AG10803 (cell line): ENCODE measurements at places on chromosomes 3 and 15.

DNA sequence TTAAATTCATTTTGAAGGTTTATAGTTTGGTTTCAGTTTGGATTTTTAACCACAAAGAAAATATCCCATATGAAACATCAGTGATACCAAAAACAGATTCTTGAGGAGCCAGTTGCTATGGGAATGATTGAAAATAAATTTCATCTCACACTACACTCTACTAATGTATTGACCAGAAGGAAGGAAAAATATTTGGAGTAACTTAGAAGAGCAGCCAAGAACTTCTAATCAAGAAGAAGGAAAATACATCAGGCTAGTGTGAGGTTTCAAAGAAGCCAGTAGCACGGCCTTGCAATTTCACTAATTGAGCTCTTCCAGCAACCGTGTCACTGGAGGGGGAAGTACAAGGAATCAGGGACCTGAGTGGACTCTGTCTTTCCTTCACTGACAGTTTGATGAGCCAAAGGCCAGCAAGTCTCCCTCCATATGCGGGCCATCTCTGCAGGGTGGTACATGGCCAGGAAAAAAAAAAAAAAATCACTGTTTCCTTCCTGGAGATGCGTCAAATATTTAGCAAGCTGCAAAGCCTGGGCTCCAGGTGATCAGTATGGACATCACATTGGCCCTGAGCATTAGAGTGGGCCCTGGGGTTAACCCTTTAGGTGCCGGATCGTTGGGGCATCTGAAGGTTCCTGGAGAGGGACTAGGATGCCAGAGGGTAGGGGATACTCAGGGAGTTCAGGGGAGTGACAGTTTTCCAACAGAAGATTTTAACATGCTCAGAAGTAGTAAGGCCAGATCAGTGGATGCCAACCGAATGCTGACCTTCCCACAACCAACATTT lies 37.1 kb downstream of the SLC12A8 start:
- DNase-seq: no peak

DNA sequence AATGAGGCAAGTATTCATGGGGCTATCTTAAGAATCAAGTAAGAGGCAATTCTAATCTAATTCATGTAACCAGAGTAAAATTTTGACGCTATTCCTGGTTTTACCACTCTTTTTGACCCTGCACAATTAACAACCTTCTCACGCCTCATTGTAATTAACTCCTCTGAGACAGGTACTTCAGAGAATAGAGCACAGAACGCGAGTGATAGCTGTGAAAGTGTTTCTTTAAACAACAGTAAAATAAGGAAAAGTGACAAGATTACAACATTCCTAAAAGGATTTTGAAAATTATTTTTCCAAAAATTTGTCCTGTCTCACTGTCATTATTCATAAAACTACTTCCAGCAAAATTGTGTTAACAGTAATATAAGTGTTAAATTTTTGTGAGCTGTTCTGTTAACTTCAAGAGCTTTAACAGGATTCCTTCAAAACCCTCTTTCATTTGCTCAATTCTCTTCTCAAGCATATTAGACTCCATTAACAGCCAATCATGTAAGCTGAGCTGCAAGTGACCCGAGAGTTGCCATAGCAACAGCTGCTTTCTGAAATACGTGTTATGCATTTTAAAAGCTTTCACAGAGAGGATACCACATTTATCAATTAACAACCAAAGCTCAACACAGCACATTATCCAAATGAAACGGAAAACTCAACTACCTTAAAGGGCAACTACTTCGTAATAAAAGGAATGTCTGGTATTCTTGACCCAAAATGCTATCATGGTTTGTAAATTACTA lies 93.1 kb downstream of the STAG1 start:
- DNase-seq: peak; percentile 87

DNA sequence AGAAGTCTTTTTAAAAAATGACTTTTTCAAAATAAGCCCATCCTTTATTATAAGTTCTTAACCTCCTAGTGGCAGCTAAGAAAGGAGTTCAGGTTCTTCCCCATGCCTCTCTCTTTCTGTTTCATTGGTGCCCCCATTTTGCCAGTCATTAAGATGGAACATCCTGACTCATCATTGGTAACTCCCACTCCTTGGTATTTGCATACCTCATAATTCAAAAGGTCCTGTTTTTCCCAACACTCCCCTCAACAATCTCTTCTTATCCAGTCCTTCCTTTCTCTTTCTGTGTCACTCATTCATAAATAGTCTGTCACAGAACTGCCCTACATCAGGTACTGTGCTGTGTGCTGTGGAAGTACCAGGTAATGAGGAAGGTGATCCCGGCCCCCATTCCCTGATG lies 394.0 kb downstream of the FOXP1 start:
- DNase-seq: no peak

DNA sequence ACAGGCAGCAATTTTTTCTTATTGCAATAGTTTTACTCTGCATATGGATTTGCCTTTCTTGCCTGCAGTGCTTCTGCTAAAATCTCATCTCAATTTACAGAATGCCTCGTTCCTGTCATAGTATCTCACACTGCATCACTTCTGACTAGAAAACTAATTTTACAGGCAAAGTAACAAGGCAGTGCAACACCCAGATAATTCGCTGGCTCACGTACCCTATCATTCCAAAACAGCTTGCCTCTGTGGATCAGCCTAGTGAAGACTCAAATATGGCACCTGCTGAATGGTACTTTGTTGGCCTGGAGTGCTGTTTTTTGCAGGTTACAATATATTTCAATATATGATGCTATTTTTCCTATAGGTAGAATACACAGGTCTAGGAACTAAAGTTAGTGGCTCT lies 5.3 kb downstream of the EIF5A2 start:
- DNase-seq: no peak

DNA sequence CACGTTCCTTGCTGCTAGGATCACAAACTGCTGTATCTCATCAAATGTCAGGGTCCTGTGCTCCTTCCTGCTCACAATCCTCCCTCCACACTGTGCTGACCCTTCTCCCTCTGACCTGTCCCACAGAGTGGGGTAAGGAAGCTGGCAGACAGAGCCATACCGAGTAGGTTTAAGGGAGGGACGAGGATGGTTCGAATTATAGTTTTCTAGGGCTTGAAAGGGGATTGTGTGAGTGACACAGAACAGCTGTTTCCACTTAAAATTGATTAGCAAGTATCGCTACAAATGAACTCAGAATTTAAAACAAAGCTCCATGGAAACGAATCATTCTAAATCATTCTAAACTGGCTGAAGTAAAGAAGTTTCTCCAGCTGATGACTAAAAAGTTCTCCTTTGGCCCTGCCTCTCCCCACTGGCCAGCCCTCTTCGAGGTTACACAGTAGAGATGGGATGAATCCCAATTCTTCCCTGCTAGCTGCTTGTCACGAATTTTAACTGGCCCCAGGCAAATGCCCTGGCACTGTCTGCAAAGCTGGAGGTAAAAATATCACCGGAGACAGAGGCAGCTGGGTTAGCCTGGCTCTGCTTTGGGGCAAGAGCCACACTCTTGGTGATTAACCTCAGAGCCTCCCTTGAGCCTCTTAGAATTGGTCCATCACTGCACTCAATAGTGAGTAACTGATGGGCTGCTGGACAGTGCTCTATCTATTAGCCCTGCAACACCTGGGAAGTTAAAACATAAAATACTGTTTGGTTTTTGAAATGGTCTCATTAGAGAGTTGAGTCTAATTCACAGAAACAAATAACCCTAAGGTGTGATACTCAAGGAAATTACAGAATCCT lies 194.9 kb downstream of the CHST2 start:
- DNase-seq: peak; percentile 61

DNA sequence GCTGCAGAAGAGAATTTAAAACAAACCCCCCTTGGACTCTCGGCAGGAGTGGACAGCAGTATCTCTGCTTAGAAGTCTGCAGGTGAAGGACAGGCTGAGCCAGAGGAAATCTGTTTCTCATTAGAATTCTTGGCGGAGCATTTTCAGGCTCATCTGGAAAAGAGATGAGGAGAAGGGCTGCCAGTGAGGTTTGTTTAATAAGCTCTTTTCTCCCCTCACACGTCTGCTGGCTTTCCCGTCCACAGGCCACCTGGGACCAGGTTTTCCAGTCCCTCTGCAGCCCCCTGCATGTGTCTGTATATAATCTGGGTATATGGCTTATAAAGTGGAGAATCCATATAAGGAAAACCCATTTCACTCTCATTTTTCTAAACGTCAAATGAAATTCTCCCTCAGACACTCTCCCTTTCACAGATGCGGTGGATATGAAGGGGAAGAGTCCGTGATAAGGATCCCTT lies 155.4 kb upstream of the TPM1 start:
- peak; percentile 70 for DNase-seq
